ENCODE measurements at places on chromosomes 5 and 9. TPM values are rescaled to one million over a fixed set of nuclear protein-coding genes. Genes with fewer than 3 reads are reported as not detected.

The SPATA31C1 gene
- total RNA-seq: 1.4 TPM

DNA sequence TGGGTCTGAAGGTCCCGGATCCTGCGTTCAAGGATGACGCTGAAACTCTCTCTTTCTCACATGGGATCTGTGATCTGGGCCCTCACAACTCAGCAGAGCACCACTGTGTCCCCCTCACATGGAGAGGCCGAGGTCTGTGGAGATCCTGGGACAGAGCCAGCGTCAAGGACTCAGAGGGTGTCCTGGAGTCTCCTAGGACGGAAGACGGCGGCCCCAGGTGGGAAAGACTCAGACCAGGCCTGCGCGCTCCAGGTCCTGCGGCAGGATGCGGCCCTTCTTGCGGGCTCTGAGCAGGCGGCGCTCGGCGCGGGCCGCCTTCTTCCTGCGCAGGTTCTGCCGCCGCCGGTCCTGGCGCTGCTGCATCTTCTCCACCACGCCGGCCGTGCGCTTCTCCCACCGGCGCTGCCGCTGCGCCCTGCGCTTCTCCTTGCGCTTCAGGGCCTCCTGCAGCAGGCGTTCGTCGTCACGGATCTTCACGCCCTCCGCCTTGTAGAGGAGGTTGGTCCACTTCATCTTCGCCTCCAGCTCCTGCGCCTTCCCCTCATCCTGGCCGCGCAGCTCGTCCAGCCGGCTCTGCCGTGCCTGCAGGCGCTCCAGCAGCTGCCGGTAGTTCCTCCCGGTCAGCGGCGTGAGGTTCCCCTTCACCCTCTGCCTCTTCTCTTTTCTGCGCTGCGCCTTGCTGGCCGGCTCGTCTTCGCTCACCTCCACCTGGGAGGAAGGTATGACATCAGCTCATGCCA is 4.2 kb downstream of the SURF6 start:
- H3K4me1 ChIP-seq: peaks cover 18% of the 10 kb centered on the region
- H3K27ac ChIP-seq: no peak overlapping the region
- H3K36me3 ChIP-seq: peaks cover 15% of the 10 kb centered on the region
- peak overlapping the region; percentile 15 for H3K4me3 ChIP-seq
- H3K27me3 ChIP-seq: no peaks in the 10 kb centered on the region

The CARD9 gene
- total RNA-seq: 1.3 TPM

The PTGS1 gene
- total RNA-seq: 0.16 TPM

DNA sequence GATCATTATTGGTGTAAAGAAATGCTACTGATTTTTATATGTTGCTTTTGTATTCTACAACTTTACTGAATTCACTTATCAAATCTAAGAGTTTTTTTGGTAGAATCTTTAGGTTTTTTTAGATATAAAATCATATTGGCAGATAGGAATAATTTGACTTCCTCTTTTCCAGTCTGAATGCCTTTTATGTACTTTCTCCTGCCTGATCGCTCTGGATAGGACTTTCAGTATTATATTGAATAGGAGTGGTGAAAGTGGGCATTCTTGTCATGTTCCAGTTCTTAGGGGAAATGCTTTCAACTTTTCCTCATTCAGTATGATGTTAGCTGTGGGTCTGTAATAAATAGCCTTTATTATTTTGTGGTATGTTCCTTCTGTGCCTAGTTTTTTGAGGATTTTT is 8.3 kb downstream of the AHRR start:
- H3K36me3 ChIP-seq: no peaks in the 10 kb centered on the region
- no peak overlapping the region for H3K27ac ChIP-seq
- peaks cover 60% of the 10 kb centered on the region for H3K27me3 ChIP-seq
- no peaks in the 10 kb centered on the region for H3K4me1 ChIP-seq
- no peak overlapping the region for H3K4me3 ChIP-seq

- peaks cover 66% of the 10 kb centered on the region for H3K4me1 ChIP-seq
- no peak overlapping the region for H3K4me3 ChIP-seq
- H3K36me3 ChIP-seq: no peaks in the 10 kb centered on the region
- peak overlapping the region; percentile 68 for H3K27ac ChIP-seq
- no peak for DNase-seq
Measured at GRCh38 chr9:121282277-121283079, 14.5 kb downstream of the GSN start.

- H3K36me3 ChIP-seq: no peaks in the 10 kb centered on the region
- DNase-seq: no peak
- peaks cover 5% of the 10 kb centered on the region for H3K4me1 ChIP-seq
Measured at GRCh38 chr5:54915466-54916027, 69.8 kb downstream of the ESM1 start.

DNA sequence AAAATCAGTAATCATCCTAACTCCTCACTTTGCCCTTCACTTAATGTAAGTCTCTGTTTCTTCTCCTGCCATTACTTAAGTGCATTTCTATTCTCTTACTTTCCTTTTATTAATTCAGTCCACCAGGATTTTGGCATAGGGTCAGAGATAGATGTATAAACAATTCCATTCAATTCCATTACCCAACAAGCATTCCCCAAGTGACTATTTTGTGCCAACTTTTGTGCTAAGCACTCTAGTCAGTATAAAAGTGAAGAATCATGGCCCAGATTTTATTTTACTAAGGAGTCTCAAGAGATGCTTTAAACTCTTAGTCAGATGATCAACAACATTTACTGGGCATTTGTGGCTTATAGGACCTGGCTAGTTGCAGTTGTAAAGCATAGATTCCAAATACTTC is 159.3 kb downstream of the DMAC1 start:
- DNase-seq: no peak
- no peaks in the 10 kb centered on the region for H3K4me1 ChIP-seq
- peaks cover 4% of the 10 kb centered on the region for H3K36me3 ChIP-seq
- no peaks in the 10 kb centered on the region for H3K27me3 ChIP-seq
- H3K27ac ChIP-seq: no peak overlapping the region
- H3K4me3 ChIP-seq: no peak overlapping the region

DNA sequence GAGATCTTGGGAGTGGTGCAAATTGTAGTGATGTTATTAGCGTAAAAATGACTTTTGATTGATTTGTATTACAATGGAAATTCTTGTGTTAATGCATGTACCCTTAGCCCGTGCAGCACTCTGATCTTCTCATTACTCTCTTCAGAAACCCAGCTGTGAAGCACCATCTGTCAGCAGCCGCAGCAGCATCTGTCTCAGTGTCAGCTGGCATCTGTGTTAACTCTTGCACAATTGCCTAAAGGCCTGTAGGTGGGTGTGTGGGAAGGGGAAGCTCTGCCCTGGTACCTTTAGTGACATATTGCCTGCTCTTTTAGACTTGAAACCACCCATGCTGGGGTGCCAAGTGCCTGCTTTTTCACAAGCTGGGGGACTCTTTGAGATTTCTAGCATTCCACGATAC is 101.3 kb downstream of the FBXL7 start:
- H3K4me3 ChIP-seq: no peak overlapping the region
- peaks cover 19% of the 10 kb centered on the region for H3K4me1 ChIP-seq
- H3K27ac ChIP-seq: no peak overlapping the region
- H3K36me3 ChIP-seq: no peaks in the 10 kb centered on the region
- H3K27me3 ChIP-seq: no peaks in the 10 kb centered on the region

- DNase-seq: peak; percentile 12
- H3K27me3 ChIP-seq: peaks cover 100% of the 10 kb centered on the region
- H3K36me3 ChIP-seq: no peaks in the 10 kb centered on the region
- peak overlapping the region; percentile 65 for H3K4me3 ChIP-seq
- peaks cover 50% of the 10 kb centered on the region for H3K4me1 ChIP-seq
- H3K27ac ChIP-seq: no peak overlapping the region
Measured at GRCh38 chr9:77016526-77017504, 2.6 kb upstream of the FOXB2 start.

DNA sequence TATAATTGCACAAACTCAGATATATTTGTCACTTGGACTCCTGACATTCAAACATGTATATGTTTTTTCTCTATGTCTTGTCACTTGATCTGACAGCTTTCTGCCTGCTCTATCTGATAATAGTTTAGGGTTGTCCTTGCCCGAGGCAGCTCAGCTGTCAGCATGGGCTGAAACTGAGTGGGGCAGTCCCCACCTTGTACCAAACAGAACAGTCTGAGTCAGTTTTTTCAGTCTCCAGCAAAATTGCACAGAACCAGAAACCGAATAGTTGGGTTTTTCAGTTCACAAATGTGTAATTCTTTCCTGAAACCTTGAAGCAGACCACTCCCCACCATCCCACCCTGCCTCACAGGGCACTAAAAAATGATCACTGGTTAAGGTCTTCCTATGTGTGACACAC is 9.5 kb upstream of the HAND1 start:
- no peaks in the 10 kb centered on the region for H3K36me3 ChIP-seq
- no peak for DNase-seq
- H3K27ac ChIP-seq: no peak overlapping the region
- H3K27me3 ChIP-seq: peaks cover 96% of the 10 kb centered on the region
- H3K4me1 ChIP-seq: peaks cover 4% of the 10 kb centered on the region
- no peak overlapping the region for H3K4me3 ChIP-seq

The ROPN1L gene
- 0.68 TPM for total RNA-seq

- DNase-seq: no peak
- H3K4me3 ChIP-seq: no peak overlapping the region
- H3K4me1 ChIP-seq: no peaks in the 10 kb centered on the region
- H3K36me3 ChIP-seq: peaks cover 8% of the 10 kb centered on the region
Measured at GRCh38 chr5:1743769-1744085, 55.9 kb downstream of the MRPL36 start.

DNA sequence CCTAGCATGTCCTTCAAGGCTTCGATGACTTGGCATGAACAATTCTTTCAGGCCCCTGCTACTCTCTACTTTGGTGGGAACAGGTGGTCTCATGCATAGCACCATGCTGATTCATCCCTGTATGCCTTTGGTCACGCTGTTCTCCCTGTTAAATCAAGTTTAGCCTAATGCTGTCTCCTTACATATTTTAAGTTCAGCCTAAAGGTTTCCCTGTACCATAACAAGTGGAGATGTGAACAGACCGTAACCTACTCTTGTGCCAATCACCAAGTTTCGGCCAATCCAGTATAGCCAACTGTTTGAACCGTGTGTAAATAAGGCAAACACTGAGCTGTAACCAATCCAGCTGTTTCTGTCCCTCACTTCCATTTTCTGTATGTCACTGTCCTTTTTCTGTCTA is 8.0 kb downstream of the GAS1 start:
- DNase-seq: no peak
- peaks cover 15% of the 10 kb centered on the region for H3K27me3 ChIP-seq

DNA sequence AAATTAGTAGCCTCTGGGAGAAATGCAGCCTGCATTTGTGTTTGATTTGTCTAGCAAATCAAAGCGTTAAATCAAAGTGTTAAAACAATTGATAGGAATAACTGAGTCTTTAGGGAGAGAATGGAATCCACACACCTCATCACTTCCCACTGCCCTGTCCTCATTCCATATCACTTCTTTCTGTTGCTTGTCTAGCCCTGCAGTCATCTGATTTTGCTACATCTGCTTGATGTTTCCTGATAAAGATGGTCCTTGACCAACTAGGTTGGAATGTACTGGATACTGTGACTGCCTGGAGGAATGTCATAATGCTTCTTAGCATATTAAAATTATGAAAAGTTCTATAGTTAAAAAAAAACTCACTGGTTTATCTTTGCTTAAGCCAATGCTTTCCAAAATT is 119.9 kb downstream of the DOCK2 start:
- no peaks in the 10 kb centered on the region for H3K4me1 ChIP-seq
- H3K4me3 ChIP-seq: no peak overlapping the region
- DNase-seq: no peak
- no peaks in the 10 kb centered on the region for H3K36me3 ChIP-seq
- peaks cover 7% of the 10 kb centered on the region for H3K27me3 ChIP-seq
- no peak overlapping the region for H3K27ac ChIP-seq

Data from neural crest cell (in vitro differentiated cells).